Adrenal gland (tissue), 19 donors: ENCODE measurements at places on chromosomes 16 and 17.
A peak's percentile ranks its signal among the peaks of the same experiment; 100 is the strongest.

DNA sequence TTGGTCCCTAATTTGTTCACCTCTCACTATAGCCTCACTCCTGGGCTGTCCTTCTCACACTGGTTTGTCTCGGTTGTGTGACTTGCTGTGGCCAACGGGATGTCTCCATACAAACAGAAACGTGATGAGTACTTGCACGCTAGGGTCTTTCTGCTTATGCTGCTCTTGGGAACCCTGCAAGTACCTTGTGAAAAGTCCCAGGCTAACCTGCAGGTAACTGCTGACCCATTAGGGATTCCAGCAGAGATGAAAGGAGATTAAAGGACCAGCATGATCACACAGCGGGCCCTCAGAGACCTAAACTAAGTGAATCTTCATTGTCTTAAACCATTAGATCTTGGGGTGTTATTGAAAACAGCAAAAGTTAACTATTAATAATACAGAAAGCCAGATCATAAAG is 562.8 kb upstream of the GOT2 start:
- no peak for DNase-seq

- no peak for DNase-seq
Measured at GRCh38 chr17:6894206-6894528, 62.6 kb upstream of the TEKT1 start.

DNA sequence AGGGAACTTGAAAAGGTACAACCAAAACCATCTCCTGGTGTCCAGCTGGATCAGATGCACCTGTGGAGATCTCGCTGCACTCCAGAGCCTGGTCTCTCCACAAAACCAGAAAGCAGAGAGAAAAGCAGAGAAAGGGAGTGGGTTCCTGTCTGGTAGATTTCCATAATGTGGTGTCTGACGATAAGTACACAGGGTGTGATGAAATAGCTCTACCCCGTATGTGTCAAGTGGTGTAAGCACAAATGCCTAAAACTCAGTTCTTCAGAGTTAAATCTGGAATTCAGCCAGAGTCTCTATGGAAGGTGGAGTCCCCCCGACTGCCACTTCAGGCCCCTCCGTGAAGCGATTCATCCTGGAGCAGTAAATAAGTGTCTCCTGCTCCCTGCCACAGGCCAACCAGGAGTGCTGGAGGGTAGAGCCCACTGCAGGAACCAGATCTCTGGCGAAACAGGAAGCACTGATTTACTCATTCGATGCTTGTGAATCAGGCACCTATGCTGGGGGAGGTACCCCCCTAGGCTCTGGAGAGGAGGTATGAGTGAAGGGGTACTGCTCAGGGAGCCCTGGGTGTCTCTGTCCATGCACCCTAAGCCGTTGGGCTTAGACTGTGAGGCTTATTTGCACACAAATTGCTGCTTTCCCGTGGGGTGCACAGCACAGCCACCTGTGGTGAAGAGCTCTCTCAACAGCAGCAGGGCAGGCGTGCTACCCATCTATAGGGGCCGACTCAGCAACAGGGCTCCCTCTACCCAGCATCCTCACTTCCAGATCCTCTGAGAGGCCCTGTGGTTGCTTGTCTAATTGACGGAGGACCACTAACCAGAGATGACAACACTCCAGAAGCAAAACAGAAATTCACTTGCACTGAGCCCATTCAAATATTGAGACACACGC is 97.1 kb upstream of the MYOCD start:
- DNase-seq = no peak

- no peak for DNase-seq
Measured at GRCh38 chr16:76195056-76195455, 82.1 kb upstream of the CNTNAP4 start.

DNA sequence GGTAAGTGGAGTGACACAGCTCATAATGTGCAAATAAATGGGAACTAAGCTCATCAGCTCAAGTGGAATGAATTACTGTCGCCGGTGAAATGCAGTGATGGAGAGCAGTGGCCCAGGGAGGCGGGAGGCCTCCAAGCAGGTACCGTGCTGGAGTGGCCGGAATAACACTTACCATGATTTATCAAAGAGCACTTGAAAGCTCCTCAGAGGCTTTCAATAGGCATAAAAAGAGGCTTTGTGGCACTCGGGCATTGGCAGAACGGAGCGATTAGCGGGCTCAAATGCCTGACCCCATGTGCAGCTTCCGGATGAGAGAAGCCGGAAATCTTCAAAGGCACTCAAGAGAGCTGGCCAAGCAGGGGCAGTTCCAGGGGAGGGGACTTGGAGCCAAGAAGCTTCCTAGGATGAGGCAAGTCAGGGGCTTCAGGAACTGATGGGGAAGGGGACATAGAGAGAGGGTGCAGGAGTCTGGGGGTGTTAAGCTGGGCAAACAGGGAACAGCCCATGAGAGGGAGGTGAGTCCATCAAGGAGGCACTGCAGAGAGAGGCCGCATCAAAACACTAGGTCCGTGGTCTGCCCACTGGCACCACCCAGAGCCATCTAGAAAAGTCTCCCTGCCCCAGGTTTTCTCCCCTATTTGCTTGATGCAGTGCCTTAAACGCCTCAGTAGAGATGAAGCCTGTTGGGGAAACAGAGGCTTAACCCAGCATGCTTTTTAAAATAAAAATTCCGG is 144.0 kb upstream of the IRX6 start:
- DNase-seq = no peak

DNA sequence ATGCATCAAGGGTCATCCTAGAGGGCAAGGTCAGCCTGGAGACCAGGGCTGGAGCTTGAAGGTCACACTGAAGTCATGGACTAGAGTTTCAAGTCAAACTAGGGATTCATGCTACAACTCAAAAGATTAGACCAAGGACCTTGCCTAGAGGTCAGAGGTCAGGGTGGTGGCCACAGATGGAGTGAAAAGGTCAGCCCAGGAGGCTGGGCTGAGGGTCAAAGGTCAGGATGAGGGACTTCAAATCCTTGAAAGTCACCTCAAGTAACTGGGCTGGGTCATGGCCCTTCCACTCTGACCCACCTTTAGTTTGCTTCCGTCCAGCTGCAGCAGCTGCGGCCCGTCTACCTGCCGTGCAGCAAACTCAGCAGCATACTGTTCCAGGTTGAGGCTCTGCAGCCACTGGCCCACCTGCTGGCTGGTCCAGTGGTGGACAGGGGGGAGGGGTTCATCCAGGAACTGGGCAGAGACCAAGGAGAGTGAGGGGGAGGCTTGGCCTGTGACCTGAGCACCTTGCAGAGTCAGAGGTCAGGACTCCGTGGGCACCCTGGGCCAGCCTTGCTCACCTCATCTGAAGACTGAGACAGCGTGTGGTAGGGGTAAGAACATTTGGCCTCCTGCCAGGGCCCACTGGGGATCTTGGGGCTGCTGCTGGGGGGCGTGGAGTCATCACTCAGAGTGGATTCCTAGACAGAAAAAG is 16.2 kb downstream of the SAMD14 start:
- no peak for DNase-seq

DNA sequence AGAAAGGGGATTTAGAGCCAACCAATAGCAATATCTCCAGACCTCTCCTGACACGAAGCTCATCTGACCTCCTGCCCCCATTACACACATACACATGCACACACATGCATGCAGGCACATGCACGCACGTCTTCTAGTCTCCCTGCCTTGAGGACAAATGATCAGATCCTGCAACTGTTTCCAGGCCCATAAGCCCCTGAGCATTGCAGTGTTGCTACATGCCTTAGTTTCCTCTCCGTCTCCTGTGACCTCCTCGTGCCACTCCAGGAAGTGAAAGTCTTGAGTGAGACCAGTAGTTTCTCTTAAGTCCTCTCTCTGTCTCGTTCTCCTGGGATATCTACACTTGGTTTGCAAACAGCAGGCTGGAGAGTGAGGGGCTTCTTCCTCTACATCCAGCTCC is 8.2 kb downstream of the CIITA start:
- DNase-seq = no peak

- no peak for DNase-seq
Measured at GRCh38 chr17:2837147-2837561, 40.9 kb downstream of the RAP1GAP2 start.

GRCh38 chr17:76714822-76715495 is 4.2 kb upstream of the MXRA7 start:
- peak; percentile 89 for DNase-seq

GRCh38 chr17:21041741-21042457 is 912 bp downstream of the USP22 start:
- peak; percentile 91 for DNase-seq

GRCh38 chr17:83200231-83200699 is 120.9 kb downstream of the METRNL start:
- DNase-seq = peak; percentile 61
